ENCODE measurements at places on chromosomes 3 and 15.

GRCh38 chr3:69934398-69934797 lies 65.1 kb upstream of the SAMMSON start:
- no peak for DNase-seq

GRCh38 chr3:23161896-23162570 lies 41.1 kb upstream of the UBE2E2 start:
- no peak for DNase-seq

GRCh38 chr3:111070772-111071256 lies 802 bp upstream of the NECTIN3 start:
- no peak for DNase-seq

DNA sequence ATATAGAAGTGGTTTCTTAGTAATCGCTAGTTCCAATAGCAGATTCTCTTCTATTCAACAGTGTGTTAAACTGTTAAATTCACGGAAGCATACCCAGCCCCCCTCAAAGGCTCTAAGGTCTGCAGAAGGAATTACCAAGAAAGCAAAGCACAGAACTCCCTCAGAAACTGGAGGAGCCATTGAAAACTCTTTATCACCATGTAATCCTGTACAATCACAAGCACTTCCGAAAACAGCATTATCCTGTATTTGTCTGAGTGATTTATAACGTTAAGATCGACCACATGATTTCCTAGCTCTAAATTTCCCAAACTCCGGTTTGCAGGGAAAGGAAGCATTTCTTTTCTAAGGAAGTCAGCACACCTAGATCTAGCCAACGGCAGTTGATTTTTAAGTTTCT lies 20.0 kb downstream of the MYO1E start:
- no peak for DNase-seq

DNA sequence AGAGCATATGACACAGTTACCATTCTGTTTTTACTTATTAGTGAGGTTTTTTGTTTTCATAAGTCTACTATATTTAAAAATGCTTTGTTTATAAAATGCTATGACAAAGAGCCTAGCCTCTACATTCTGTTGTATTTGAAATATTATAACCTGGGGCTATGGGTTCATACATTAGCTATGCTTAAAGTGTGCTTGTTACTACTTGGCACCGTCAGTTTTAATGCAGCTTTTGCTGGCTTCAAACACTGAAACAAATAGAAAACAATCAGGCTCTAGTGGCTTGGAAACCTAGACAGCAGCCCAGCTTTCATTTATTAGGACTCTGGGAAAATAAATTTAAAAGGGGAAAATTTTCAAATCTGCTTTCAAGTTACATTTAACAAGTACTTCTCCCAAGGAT lies 635.9 kb downstream of the CADM2 start:
- no peak for DNase-seq

All from stimulated activated CD8-positive, alpha-beta memory T cell treated with anti-CD3 and anti-CD28 coated beads, Interleukin-4, amount 100 ng/mL, for 48 hours (primary cell).